Spinal cord (tissue), 10 donors: ENCODE measurements at places on chromosomes 2 and 18. TPM values are rescaled to one million over a fixed set of nuclear protein-coding genes. Genes with fewer than 3 reads are reported as not detected.

KIF1A gene
- polyA plus RNA-seq: 519 TPM

DNA sequence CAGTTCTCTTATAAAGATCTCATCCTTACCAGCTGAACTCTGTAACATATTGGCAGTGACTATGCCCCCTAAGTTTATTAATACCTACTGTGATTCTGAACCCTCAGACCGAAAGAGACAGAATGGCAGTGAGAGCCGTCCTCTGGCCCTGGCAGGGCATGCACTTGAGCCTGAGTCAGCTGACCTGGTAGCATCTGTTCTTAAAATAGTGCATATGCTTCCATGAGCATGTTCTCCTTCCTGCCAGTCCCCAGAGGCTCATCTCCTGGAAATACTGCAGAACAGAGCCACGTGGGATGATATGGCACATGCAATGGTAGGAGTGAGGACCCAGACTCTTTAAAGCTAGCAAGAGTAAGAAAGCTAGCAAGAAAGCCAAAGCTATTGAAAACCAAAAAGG lies 59.0 kb downstream of the RASGRP3 start:
- no peak for DNase-seq

- no peak for DNase-seq
These were observed 369.7 kb downstream of the MTX2 start for GRCh38 chr2:176639016-176639343.

DNA sequence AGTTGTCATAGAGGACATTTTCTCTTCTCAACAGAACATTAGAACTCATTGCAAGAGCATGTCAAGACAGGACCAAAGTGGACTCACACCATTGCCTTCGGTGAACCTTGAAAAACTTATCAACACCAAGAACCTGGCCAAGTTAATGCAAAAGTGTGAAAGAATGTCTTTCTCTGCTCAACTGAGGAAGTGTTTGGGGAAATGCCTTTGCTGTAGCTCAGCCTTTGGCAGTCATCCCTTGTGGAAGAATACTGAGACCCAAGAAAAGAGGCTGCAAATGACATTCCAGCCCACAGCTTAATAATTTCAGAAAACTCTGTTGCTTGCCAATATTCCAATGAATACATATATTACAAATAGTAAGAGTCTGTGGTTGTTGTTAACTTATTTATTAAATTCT lies 728.8 kb upstream of the PIK3C3 start:
- DNase-seq: no peak

ALPP gene
- polyA plus RNA-seq: 0.10 TPM
